ENCODE measurements at places on chromosomes 3 and 15.

- DNase-seq, result no peak
Measured at GRCh38 chr15:84817466-84818081, 418 bp downstream of the ALPK3 start.

- no peak for DNase-seq
Measured at GRCh38 chr3:158093526-158093925, 12.7 kb downstream of the SHOX2 start.

DNA sequence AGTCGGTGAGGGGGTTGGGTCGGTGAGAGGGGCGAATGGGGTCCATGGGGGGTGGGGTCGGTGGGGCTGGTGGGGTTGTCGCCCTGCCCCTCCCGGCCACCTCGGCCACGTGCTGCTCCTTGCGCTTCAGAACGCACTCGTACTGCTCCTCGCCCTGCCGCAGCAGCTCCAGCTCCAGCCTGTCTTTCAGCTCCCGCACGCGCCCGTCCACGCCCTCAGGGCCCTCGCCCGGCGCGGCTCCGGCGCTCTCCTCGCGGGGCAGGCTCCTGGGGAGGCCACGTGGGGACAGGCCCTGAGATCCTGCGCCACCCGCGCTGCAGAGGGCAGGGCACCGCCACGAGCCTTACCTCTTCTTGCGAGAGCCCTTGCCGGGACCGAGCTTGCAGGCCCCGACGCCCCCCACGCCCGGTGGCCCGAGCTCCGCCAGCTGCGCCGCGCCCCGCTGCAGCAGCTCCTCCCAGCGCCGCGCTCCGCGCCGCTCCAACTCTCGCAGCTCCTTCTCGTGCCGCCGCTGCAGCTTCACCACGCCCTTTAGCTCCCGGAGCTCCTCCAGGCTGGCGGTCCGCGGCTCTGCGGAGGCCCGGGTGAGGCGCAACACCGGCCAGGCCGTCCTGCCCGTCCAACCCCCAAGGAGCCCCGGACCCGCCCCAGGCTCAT, 8.2 kb upstream of the ANKRD63 start:
- peak; percentile 77 for DNase-seq

DNA sequence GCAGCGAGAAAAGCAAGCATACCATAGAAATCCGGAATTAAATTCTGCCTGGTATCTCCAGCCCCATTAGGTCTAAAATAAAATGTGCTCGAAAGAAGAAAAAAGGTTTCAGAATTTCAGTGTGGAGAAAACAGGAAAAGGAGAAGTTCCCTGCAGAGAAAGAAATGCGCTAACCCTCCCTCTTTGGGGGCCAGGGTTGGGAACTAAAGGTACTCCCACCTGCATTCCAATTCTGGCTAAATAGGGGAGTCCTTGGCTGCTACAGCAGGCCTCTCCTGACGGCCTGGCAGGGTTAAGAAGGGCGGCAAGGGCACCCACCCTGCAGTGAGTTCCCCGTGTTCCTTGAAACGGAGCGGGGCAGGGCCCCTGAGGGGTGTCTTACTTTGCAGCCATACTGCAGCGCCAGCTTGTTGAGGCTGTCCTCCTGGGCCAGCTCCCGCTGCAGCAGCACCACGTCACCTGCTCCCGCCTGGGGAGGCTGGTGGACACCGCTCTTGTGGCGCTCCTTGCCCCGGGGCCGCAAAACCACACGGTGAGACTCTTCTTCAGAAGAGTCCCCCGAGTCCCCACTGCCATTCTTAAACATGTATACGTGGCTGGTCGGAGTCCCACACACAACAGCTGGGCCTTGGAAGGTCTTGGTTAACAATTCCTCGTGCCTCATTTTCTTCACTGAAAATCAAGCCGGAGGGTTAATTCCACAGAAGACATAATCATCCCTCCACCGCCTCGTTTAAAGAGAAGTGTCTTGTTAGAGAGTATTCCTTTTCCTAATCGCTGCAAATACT, 1.7 kb downstream of the LYSMD4 start:
- peak; percentile 47 for DNase-seq

DNA sequence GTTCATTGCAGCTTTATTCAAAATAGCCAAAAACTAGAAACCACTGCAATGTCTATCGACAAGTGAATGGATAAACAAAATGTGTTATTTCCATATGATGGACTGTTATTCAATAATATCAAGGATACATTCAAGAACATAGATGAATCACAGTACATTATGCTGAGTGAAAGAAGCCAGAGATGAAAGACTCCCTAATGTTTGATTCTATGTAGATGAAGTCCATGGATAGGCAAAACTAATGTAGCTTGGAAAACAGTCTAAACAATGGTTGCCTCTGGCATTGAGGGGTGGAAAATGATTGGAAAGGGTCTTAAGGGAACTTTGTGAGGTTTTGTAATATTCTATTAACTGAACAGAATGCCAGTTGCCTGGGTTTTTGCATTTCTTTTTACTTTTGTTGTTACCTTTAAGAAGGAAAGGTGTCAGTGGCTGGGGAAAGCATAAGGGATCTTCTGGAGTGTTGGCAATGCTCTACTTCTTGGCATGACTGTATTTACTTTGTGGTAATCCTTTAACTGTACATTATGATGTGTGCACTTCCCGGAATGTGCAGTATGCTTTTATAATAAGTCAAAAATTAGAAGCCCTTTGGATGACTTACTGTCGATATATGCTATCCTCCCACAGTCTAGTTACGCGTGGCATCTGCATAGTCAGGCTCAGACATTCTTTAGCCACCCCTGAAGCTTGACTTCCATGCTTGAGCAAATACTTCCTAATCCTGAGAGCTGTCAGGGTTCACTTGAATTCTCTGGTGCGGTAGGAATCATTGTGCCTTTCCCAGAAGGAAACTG, 20.5 kb upstream of the ATP10A start:
- no peak for DNase-seq

DNA sequence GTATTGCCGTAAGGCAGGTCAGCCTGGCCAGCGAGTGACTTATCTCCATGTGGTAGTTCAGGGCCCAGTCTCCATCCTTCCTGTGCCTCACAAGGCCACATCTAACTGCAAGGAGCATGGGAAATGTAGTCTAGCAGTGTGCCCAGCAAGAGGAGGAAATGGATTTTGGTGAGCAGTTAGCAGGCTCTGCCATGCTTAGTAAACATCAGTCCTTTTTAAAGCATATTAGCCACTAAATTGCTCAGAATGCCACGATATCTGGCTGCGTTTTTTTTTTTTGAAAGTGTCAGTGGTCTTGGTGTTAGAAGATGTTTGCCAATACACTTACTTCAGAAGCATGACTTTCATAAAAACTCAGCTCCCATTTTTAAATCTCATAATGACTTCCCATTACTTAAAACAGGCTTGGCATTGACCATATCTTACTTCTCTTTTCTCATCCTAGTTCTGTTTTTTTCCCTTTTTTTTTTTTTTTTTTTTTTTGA, 470.2 kb upstream of the TPRG1 start:
- DNase-seq, result no peak

DNA sequence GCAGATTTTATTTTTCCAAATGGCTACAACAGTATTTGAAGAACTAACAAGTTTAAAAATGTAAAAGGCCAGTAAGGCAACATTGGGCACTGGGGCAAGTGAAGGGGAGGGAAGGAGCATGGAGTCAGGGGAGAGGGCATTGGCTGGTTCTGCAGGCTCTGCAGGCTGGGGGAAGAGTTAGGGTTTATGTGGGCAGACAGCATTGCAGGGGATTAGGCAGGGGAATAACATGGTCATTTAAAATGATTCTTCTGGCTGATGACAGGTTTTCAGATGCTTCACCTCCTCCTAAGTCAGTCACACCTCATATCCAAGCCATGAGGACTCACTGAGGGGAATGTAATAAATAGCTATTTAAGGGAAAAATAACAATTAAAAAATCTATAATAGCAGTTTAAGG, 52.6 kb downstream of the BTD start:
- DNase-seq, result no peak

DNA sequence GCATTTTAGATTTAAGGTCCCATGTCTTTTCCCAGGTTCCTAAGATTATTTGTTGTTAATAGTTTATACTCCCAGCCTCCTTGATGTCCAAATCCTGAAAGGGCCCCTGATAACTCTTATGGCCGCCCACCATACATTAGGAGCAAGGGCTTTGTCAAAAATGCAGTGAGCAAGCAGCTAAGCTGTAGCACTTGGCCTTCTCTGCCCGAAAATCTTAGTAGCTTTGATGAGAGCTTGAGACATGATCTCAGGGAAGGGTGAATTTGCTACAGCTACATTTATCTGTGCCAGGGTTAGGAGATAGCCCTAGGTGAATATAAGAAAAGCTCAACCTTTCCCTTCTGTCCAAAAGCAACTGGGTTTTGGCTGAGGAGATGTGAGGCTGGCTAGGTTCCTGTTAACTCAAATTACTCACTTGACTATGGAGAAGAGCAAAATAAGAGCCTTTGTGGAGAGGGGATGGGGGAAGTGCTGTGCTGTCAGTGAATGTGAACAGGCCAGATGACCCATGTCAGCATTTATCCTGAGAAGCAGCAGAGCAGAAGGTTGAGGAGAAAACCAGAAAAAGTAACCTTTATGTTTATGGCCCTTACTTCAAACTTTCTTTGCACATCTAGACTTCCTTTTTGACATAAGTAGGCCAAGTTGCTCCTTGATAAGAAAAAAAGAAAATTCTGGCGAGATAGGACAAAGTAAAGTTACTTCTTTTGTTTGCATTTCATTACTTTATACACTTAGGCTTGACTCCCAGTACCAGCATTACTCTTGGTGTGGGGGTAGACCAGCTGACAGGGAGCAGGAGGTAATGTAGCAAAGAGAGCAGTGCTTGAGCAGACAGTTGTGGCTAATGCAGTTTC, 21.1 kb downstream of the MAPK6 start:
- DNase-seq, result no peak

DNA sequence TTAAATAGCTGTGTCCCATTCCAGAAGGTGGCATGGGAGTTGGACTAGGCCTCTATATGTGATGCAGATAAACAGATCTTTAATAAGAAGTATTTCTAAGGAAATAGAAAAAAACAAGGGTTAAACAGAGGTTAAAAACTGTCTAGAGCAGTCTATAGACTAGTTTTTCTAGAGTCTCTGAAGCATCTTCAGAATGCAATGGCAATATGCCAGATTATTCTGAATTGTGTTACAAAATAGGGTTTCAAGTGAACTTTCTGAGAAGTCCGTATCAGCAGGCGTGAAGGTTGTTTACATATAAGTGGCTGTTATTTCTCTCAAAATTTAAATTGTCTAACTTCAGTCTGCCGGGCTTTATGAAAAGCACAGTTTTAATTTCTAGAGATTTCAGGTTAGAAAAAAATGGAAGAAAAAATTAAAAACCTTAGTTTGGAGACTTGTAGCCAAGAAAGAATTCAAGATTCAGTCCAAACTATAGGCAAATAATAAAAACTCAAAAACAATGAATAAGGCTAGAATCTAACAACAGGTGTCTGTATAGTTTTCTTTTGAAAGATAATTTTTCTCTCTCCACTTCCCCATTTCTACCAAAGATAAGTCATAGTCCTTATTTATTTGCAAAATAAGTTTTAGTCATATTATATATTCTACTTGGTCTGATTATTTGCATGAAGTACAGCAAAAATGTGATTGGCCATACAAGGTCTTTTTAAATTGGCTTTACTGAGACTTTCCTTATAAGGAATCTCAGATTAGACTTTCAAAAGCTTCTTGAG, 55.2 kb downstream of the OSTN start:
- DNase-seq, result no peak

DNA sequence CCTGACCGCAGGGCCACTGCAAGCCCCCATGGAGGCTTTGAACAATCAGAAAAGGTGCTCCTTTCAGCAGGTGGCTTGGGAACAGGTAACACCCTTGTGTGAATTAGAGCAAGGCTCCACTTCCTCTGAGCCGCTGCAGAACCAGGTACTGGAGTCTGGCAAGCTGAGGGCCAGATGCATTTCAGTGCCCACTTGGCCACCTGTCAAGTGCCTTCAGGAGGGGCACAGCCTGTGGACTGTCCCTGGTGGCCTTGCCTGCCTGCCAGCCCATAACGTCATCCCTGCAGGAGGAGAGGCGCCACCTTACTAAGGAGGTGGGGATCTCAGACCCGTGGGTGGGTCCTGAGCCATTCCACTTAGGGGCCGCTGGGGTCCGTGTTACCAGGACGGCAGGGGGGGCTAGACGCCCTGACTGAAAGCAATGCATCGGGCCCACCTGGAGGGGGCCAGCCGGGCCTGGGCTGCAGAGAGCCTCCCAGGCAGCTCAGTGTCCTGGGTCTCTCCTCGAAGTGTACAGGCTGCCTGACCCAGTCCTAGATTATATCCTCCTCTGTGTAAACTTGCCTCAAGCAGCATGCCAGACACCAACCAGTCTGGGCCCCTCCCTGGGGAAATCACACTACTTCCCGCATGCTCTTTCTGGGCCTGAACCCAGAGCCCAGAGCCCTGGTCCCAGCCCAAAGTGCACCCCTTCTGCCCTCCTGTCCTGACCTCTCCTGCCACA, 16.1 kb downstream of the SPTBN5 start:
- no peak for DNase-seq

- no peak for DNase-seq
Measured at GRCh38 chr3:104892044-104892443, 474.7 kb upstream of the ALCAM start.

- DNase-seq, result no peak
Measured at GRCh38 chr3:126983276-126983652, 349 bp downstream of the PLXNA1 start.

- no peak for DNase-seq
Measured at GRCh38 chr3:11924518-11924917, 77.8 kb upstream of the TAMM41 start.

DNA sequence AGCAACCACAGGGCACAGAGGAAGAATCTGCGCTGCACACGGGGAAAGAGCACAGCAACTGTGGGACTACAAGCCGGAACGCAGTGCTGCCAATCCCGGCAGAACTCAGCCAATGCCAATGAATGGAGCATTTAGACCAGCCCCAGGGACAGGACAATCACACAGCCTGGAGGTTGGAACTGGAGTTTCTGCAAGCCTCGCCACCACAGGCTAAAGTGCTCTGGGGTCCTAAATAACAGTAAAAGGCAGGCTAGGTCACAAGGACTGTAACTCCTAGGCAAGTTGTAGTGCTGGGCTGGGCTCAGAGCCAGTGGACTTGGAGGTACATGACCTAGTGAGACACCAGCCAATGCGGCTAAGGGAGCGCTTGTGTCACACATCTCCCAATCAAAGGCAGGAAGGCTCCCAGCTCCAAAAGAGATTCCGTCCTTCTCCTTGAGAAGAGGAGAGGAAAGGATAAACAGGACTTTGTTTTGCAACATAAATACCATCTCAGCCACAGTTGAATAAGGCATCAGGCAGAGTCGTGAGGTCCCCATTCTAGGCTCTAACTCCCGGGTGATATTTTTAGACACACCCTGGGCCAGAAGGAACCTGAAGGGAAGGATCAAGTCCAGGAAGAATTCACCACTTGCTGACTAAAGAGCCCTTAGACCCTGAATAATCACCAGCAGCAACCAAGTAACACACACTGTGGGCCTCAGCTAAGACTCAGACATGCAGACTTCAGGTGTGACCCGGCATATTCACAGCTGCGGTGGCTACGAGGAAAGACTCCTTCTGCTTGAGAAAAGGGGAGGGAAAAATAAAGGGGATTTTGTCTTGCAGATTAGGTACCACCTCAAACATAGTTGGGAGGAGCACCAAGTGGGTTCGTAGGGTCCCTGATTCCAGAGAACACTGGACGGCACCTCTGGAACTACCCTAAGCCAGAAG, 85.5 kb upstream of the XXYLT1 start:
- no peak for DNase-seq

- DNase-seq, result no peak
Measured at GRCh38 chr3:56724676-56725075, 41.6 kb upstream of the TASOR start.
